Activated T-helper 1 cell treated with anti-CD3 and anti-CD28 coated beads, Interleukin-2, amount 50 U/mL, for 16 hours (primary cell): ENCODE measurements at places on chromosomes 1 and 21.

DNA sequence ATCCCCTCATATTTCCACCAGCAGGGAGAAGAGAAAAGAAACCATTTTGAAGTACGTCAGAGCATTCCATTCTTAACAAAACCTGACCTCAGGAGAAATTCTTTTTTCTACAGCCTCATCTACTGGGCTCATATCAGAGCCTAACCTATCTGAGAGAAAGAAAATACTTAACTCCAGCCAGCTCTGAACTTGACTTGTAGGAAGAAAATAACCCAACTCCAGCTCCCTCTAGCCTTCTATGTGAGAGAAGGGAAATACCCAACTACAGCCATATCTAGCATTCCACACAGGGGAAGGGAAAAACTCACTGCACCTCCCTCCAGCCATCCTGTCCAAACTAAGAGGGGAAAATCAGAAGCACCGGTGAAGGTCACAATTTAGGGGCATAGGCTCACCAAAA lies 57.7 kb downstream of the SPATA6 start:
- DNase-seq = no peak

DNA sequence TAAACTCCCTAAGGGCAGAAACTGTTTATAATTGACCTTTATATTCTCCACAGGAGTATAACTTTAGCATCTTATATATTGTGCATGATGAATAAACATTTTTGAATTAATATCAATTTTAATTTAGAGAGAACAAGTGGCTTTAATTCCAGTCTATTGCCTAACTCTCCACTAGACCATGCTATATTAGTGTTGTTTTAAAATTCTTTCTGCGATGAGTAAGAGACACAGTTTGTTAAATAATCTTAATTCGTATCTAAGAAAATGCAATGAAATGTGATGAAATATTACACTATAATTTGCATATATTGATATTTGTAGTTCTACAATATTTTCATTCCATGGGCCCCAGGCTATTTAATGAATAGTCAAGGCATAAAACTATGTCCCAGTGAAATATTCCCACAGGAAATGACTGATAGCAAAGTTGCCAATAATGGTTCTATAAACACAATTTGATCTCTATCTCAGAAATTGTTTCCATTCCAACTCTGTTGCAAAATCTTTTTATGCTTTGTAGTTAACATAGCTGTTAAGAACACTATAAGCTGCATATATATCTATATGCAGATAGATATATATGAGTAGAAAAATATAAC lies 2.9 kb upstream of the SYDE2 start:
- no peak for DNase-seq

- DNase-seq = no peak
Measured at GRCh38 chr21:34311561-34312330, 52.1 kb upstream of the KCNE2 start.

DNA sequence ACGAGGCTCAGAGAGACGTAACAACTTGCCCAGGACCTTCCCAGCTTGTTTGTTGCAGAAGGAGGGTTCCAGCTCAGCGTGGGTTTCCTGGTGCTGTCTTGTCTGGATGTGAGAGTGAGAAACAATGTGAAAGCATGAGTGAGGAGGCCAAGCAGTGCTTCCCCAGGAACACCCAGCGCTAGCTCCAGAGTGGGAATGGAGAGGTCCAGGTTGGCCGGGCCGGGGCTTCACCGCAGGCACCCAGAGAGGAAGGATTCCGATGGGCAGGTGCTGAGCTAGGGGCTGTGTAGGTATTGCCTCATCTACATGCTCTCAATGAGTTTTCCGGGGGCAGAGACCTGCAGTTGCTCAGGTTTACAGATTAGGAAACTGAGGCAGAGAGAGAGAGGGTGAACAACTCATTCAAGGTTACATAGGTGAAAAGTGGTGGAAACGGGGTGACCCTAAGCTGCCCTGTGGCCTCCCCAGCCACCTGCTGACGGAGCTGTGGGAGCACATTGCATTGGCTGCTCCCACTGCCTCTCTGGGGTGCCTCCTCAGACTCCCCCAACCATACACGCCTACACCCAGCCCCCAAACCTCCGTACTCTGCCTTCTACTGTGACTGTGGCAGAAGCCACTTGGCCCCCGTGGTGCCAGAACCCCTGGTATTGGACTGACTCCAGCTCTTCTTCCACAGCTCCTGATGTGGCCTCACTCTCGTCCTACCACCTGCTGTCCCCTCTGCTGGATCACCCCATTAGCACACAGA lies 51.2 kb downstream of the B3GALT5 start:
- no peak for DNase-seq

- DNase-seq = no peak
Measured at GRCh38 chr1:21383785-21384401, 56.0 kb upstream of the NBPF3 start.

DNA sequence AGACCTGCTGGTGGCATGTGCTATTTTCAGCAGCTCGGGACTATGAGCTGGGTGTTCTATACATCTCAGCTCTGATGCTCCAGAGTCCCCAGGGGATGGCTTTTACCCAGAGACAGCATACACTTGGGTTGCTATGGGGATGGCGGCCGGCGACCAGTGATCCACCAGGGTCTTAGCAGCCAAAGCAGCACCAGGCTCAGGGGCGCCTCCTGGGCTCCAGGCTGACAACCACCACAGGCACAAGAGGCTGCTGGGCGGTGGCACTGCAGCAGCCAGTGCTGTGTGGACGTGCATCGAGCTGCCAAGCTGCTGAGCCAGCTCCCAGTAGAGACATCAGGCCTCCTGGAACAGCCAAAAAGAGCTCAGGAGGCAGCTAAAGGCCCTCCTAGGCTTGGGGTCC lies 37.6 kb upstream of the CLSTN1 start:
- DNase-seq = no peak
